H7 (cell line): ENCODE measurements at places on chromosomes 7 and 10. TPM values are rescaled to one million over a fixed set of nuclear protein-coding genes. Genes with fewer than 3 reads are reported as not detected.

- no peak for DNase-seq
These were observed 272.3 kb upstream of the RNF32 start for GRCh38 chr7:156368053-156368843.

- no peak for DNase-seq
These were observed 11.5 kb downstream of the ANKRD22 start for GRCh38 chr10:88840104-88840503.

DNA sequence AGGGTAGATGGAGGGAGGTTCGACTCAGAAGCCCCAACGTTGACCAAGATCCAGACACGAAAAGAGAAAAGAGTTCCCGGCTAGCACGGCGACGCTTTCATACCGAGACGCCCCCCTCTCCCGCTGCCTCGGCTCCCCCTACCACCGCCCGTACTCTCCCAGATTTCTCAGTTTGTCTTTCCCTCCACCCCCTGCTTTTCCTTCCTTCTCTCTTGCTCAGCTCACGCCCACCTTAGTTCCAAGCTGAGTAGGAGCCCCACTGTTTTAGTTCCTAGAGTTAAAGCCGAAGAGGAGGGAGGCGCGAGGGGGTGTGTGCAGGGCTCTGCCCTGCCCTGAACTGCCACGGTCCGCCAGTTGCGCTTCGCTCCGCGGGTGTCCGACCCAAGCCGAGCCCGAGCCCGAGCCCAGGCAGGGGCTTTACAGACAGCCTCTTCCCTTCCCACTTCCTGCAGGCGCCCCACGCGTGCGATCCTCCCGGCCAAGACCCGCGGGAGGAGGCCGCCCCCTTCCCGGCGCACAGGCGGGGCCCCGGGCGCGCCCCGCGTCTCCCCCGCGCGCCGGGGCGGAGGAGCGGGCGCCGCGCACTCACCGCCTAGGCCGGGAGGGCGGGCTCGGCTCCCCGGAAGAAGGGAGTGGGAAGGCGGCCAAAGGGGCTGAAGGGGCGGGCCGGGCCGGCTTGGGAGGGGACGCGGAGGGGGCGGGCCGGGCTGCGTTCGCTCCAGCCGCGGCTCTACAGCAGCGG lies at the start of gene EPHB6:
Gene EPHB6 (plus strand): TSS at position 705 of the 742 bp plus-strand sequence. CDS start 8,152 bp downstream, outside the sequence.
- DNase-seq = peak; percentile 93

ADK gene
- 20.1 and 28.0 TPM in 2 replicates for total RNA-seq

- DNase-seq = no peak
These were observed 397.9 kb downstream of the INHBA start for GRCh38 chr7:41305001-41305400.

AKR1C4 gene
- total RNA-seq = not detected in 2 replicates

DNA sequence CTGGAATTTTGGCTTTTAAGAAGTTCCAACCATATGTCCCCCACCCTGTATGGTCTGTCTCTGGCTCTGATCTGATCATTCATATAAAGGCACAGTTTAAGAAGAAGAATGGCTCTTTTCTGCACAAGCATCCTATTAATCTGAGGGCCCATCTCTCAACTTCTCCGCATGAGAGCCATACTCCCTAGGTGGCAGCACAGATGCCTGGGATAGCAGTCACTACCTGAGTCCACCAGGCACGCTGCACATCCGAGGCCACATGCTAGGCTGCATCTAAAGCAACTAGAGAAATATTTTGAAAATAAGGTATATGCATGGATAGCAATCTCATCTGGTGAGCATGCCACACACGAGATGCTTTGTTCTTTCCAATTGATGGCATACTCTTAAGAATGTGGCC lies 565.5 kb downstream of the PARD3 start:
- peak; percentile 56 for DNase-seq

DNA sequence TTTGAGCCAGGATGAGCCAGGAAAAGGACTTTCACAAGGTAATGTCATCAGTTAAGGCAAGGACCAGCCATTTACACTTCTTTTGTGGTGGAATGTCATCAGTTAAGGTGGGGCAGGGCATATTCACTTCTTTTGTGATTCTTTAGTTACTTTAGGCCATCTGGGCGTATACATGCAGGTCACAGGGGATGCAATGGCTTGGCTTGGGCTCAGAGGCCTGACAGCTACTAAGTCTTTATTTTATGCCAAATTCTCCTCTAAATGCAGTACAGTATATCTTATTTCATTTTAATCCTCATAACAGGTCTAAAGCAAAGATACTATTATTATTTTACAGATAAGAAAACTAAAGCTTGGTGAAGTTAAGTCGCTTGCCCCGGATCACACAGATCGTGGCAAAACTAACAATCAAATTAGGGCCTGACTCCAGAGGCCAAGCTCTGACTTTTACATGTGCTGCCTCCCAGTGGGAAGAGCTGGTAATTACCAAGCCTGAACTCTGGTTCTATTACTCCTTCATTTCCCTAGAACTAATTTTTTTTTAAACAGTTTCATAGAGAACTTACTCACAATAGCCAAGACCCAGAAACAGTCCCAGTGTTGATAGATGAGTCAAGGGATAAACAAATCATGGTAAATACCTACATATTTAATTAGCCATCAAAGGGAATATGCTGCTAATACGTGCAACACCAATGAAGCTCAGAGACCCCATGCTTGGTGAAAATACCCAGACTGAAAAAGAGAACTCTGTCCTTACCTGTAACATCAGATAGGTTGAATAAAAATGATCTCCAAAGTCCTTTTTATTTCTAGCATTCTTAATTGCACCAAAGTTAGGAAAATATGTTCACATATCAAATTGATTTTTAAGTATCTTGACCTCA lies 35.4 kb downstream of the C7orf25 start:
- DNase-seq = peak; percentile 70

DNA sequence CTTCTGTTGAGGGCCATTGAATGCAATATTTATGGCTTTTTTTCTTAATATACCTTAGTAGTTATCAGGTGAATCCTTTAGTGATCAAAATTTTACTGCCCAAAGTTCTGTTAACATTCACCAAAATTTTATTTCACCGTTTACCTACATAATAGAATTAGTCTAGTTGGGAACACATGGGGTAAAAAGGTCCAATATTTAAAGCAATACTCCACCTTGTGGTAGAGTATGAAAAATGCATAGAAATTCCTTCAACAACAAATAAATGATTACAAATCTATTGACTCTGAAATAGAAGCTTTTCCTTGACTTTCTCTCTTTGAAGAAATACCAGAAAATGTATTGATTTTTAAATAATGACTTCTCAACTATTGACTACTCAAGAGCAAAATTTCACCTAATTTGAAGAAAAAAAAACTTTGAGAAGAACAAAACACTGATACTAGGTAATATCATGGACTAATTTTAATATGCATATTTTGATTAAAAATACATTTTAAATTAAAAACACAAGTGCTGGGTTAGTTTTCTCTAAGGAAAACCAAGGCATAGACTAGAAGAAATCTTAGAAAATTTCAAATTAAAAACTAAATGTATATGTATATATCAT lies 43.3 kb downstream of the POLR1F start:
- DNase-seq = no peak

GRCh38 chr7:73983437-73984164 lies 44.4 kb upstream of the ELN start:
- peak; percentile 50 for DNase-seq

MPP7 gene
- total RNA-seq = 2.1 and 3.9 TPM in 2 replicates

MEIG1 gene
- not detected in 2 replicates for total RNA-seq

UCN3 gene
- total RNA-seq = not detected in 2 replicates

GRCh38 chr10:79505829-79506228 lies 6.5 kb upstream of the EIF5AL1 start:
- no peak for DNase-seq

TAS2R41 gene
- 0.10 TPM in 1 of 2 replicates, not detected in the other for total RNA-seq

DNA sequence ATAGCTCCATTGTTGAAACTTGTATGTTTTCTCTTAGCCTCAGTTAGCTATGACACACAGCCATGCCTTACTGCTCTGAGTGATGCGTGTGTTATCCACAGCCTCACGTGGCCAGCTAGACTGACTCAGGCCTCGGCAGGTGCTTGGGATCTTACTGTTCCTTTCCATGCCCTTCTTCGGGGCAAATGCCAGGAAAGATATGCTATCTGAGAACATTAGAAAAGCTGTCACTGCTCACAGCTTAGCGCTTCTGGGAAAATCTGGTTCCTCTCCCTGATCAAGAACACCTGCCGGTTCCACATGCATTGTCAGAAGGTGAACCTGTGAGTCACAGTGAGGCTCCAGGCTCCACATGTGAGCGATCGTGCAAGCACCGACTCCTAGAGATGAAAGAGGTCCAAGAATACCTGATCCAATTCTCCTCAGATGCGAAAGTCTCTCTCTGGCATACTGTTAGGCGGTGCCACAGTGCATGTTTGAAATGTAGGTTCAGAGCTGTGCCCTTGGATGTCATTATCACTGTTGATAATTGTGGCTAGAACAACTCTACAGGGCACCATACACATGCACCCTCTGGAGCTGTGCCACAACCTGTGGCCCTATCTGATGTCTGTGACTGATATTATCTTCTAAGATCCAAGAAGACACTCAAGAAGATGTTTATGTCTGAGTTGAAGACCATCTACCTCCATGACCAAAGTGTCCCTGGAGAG lies 247.8 kb upstream of the IGFBP3 start:
- no peak for DNase-seq

GRCh38 chr7:117011419-117012260 lies 58.3 kb downstream of the ST7 start:
- DNase-seq = no peak

DNA sequence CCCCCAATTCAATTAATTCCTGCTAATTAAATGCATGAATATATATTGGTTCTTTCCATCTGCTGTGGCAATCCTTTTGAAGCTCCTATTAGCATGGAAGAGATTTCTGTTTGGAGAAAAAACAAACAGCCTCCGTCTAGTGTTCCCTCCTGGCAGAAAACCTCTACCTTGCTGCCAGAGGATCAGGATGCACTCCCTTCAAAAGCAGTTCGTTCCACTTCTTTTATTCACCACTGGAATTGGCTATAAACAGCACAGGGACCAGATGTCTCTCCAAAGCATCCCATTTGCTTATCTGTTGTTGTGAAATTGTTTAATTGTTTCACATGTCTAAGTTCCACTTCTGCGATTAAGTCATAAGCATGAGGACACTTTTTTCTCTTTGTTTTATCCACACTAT lies 77.8 kb upstream of the PTN start:
- no peak for DNase-seq

OPN1SW gene
- not detected in 2 replicates for total RNA-seq

LIPK gene
- not detected in 2 replicates for total RNA-seq

DNA sequence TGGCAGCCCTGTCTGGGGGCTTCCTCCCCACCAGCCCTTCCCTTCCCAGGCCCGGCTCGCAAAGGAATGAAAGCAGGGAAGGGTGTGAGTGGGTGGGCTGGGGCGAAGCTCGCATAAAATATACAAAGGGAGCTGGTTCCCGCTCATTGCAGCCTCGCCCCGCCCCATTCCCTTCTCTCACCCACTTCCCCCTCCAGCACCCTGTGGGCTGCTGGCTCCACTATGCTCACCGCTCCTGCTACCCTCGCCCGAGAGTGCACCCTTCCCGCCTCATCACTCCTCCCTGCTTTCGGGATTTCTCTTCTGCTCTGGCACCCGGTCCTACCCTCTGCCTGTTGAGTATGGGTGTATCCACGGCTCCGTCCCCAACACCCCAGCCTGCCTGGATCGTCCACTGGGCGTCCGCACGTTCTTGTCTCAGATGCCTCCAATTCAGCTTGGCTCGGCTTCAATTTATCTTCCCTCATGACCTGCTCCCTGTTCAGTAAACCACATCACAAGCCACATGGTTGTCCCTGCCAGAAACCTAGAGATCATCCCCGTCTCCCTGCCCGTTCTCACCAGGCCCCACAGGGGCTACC lies 14.4 kb upstream of the TTYH3 start:
- DNase-seq = peak; percentile 78

DNA sequence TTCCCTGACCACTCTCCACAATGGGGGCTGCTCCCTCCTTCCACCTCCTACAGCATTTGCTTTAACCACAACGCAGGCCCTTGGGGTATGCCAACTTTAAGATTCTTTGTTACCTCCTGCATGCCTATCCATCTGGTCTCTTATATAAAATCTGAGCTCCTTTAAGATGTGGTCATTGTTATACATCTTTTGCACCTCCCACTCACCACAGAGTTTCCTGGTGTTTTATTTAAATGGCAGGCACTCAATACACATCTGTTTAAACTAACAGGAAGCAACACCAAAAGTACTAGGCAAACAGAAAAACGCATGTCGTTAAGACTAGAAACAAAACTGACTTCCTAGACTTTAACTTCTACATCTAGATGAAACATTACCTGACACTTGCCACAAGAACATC lies 36.3 kb downstream of the SLC25A13 start:
- DNase-seq = no peak

PVRIG gene
- 0.11 TPM in 1 of 2 replicates, not detected in the other for total RNA-seq

LFNG gene
- 12.8 and 20.0 TPM in 2 replicates for total RNA-seq

DNA sequence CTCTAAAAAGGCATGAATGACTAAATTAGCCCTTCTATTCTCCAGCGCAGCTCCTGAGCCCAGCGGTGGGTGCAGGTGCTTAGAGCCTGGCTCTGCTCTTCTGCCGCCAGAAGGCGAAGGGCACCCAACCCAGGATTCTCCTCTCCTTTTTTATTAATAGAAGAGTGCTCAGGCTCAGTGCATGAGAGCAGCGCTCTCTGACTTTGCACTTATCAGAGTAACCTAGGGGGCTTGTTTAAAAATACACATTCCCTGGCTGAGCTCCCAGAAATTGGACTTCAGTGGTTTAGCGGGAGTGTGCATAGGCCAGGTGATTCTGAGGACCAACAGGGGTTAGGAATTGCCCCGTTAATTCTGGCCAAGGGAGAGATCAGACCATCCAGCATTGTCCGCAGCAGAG lies 1.7 kb upstream of the PFKP start:
- DNase-seq = no peak
